ENCODE measurements at places on chromosomes 5 and 9. TPM values are rescaled to one million over a fixed set of nuclear protein-coding genes. Genes with fewer than 3 reads are reported as not detected.

The ADGRV1 gene
- 16.4 TPM for total RNA-seq

The LECT2 gene
- total RNA-seq = not detected

The ZBED3 gene
- total RNA-seq = 4.7 TPM

The GFI1B gene
- total RNA-seq = 0.09 TPM
